ENCODE measurements at places on chromosomes 6 and 20. TPM values are rescaled to one million over a fixed set of nuclear protein-coding genes. Genes with fewer than 3 reads are reported as not detected.

Gene OPRL1
- polyA plus RNA-seq = 0.81 TPM

Gene NKX2-4
- polyA plus RNA-seq = not detected

Gene OR12D3
- not detected for polyA plus RNA-seq

Gene MCCD1
- polyA plus RNA-seq = not detected

Gene RSPH3
- polyA plus RNA-seq = 11.8 TPM

Gene IRF4
- 0.21 TPM for polyA plus RNA-seq

Gene DLK2
- 2.3 TPM for polyA plus RNA-seq

Gene ID1
- 245 TPM for polyA plus RNA-seq

Gene HDGFL1
- not detected for polyA plus RNA-seq

GRCh38 chr6:151388997-151389617, 2.3 kb downstream of the ZBTB2 start:
- H3K36me3 ChIP-seq = peaks cover 3% of the 10 kb centered on the region
- H3K4me1 ChIP-seq = peaks cover 25% of the 10 kb centered on the region
- peak; percentile 18 for DNase-seq
- H3K27me3 ChIP-seq = no peaks in the 10 kb centered on the region
- peak overlapping the region; percentile 100 for H3K27ac ChIP-seq

GRCh38 chr6:6201200-6201599, 119.3 kb downstream of the F13A1 start:
- no peaks in the 10 kb centered on the region for H3K27me3 ChIP-seq
- H3K36me3 ChIP-seq = no peaks in the 10 kb centered on the region
- H3K4me3 ChIP-seq = no peak overlapping the region
- no peak for DNase-seq
- H3K4me1 ChIP-seq = no peaks in the 10 kb centered on the region

DNA sequence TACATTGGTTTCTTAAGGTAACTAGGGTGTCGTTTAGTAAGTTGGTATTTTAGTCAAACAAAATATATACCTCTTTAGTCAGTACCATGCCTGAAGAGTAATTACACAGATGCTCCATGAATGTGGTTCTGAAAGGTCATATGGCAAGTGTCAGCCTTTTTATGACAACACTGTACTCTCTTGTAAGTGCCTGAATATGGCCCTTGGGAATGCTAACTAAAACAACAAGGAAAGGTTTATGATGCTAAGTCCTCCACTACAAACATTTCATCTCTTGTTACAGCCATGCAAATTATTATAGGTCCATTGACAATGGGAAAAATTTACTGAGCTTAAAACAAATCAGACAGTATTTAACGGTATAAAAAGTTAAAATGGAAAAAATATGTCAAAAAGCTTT, 39.0 kb upstream of the SUPT3H start:
- H3K27me3 ChIP-seq = peaks cover 48% of the 10 kb centered on the region
- H3K36me3 ChIP-seq = no peaks in the 10 kb centered on the region
- peaks cover 11% of the 10 kb centered on the region for H3K4me1 ChIP-seq
- H3K27ac ChIP-seq = no peak overlapping the region

- no peaks in the 10 kb centered on the region for H3K27me3 ChIP-seq
- no peaks in the 10 kb centered on the region for H3K36me3 ChIP-seq
- no peak overlapping the region for H3K27ac ChIP-seq
- H3K4me3 ChIP-seq = no peak overlapping the region
Measured at GRCh38 chr6:163886428-163886827, 471.9 kb downstream of the QKI start.

- no peaks in the 10 kb centered on the region for H3K36me3 ChIP-seq
- H3K27me3 ChIP-seq = no peaks in the 10 kb centered on the region
- no peak overlapping the region for H3K27ac ChIP-seq
- H3K4me1 ChIP-seq = no peaks in the 10 kb centered on the region
- no peak overlapping the region for H3K4me3 ChIP-seq
Measured at GRCh38 chr20:8540466-8540865, 408.4 kb downstream of the PLCB1 start.

GRCh38 chr6:92150553-92150952, 1268.8 kb downstream of the EPHA7 start:
- DNase-seq = no peak
- no peaks in the 10 kb centered on the region for H3K36me3 ChIP-seq

GRCh38 chr20:34016736-34017135, 23.0 kb downstream of the RALY start:
- H3K4me1 ChIP-seq = no peaks in the 10 kb centered on the region
- no peaks in the 10 kb centered on the region for H3K27me3 ChIP-seq
- peaks cover 2% of the 10 kb centered on the region for H3K36me3 ChIP-seq
- DNase-seq = no peak
- no peak overlapping the region for H3K4me3 ChIP-seq

- H3K27ac ChIP-seq = no peak overlapping the region
- H3K4me3 ChIP-seq = no peak overlapping the region
- H3K4me1 ChIP-seq = peaks cover 6% of the 10 kb centered on the region
- peaks cover 28% of the 10 kb centered on the region for H3K36me3 ChIP-seq
Measured at GRCh38 chr6:2944405-2945152, 26.8 kb downstream of the SERPINB6 start.

DNA sequence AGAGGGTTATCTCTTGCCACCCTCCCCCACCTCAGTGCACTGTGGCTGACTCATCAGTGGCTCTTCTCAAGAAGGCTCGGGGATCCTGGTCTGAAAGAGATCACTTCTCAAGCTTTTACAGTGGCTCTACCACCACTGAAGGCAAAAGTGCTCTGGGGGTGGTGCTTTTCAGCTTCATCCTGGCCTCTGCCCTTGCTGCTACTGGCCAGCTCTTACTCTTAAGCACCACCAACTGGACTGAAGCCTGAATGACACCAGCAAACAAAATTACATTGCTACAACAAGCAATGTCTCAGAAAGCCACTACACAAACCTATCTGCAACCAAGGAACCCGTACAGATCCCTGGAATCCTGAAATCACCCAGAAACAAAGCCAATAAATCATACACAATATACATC, 402.1 kb downstream of the EPHA7 start:
- H3K4me3 ChIP-seq = no peak overlapping the region
- no peak overlapping the region for H3K27ac ChIP-seq
- no peaks in the 10 kb centered on the region for H3K27me3 ChIP-seq
- DNase-seq = no peak
- H3K4me1 ChIP-seq = no peaks in the 10 kb centered on the region

DNA sequence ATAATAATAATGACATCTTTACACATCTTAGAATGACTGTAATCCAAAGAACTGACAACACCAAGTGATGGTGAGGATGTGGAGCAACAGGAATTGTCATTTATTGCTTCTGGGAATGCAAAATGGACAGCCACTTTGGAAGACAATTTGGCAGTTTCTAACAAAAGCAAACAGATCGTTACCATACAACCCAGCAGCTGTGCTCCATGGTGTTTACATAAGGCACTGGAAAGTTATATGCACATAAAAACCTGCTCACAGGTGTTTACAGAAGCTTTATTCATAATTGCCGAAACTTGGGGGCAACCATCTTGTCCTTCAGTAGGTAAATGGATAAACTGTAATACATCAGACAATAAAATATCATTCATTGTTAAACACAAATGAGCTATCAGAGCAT, 18.3 kb upstream of the ASF1A start:
- no peaks in the 10 kb centered on the region for H3K36me3 ChIP-seq
- H3K4me3 ChIP-seq = no peak overlapping the region
- no peaks in the 10 kb centered on the region for H3K4me1 ChIP-seq
- no peaks in the 10 kb centered on the region for H3K27me3 ChIP-seq
- no peak overlapping the region for H3K27ac ChIP-seq

DNA sequence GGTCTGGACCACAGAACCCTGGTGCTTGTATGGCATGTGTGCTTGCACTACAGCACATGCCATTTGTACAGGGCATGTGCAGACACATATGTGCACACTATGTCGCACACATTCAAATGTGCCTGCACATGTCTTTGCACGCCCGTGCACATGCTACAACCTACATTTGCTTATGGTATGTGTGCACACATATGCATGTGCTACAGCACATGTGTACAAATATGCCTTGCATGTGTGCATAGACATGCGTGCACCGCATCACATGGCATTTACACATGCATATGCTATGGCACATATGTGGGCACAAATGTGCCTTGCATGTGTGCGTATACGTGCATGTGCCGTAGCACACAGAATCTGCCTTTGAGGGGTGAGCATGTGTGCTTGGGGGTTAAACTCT, 90.5 kb downstream of the DHX35 start:
- no peak for DNase-seq
- no peak overlapping the region for H3K4me3 ChIP-seq
- H3K27me3 ChIP-seq = peaks cover 23% of the 10 kb centered on the region

DNA sequence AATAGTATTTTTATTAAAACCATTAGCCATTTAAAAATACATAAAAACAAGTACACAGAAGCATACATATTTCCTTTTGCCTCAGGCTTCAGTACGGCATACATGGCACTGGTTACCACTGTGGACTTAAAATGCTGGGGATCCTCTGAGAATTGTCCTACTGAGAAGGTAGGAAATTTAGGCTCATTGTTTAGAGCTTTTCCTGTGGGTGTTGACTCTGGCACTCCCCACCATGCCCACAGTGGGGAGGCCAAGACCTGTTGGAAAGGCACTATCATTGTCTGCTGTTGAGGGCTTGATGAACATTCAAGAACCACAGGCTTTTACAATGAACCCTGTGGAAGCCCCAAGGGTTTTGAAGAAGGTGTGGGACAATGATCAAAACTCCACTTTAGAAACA, 473.4 kb downstream of the BTBD3 start:
- no peaks in the 10 kb centered on the region for H3K4me1 ChIP-seq
- no peak for DNase-seq
- no peak overlapping the region for H3K27ac ChIP-seq

DNA sequence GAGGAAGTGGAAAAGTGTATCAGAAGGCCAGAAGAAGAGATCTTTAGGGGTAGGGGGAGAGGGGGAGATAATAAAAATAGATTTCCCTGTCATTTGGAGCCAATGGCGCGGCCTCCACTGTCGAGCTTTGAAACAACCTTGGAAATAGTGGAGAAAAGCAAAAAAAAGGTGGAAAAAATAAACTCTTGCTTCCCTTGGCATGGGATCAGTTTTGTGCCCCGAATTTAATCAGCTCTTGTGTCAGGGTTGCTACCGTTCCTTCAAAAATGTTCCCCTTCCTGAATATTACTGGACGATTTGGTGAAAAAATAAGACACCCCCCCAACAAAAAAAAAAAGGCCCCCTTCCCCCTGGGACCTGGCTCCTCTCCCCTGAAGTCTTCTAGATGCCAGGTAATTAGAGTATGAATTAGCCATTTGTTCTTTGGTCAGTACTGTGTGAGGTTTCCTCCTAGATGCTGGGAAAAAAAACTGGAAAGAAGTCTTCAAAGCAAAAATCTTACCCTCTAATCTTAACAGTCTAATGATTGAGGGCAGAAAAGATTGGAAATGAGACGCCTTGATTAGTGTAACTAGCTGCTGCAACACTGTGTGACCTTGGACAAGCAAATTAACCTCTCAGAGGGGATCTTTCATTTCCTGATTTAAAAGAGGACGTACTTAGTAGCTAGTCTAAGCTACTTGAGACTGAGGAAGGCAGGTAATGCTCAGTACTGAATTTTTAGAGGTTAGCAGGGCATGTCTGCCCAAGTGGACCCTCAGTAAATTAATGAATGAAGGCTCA, 872 bp upstream of the RBM39 start:
- peak overlapping the region; percentile 70 for H3K4me3 ChIP-seq
- no peaks in the 10 kb centered on the region for H3K27me3 ChIP-seq
- peak; percentile 16 for DNase-seq
- peak overlapping the region; percentile 91 for H3K27ac ChIP-seq
- peaks cover 21% of the 10 kb centered on the region for H3K36me3 ChIP-seq

DNA sequence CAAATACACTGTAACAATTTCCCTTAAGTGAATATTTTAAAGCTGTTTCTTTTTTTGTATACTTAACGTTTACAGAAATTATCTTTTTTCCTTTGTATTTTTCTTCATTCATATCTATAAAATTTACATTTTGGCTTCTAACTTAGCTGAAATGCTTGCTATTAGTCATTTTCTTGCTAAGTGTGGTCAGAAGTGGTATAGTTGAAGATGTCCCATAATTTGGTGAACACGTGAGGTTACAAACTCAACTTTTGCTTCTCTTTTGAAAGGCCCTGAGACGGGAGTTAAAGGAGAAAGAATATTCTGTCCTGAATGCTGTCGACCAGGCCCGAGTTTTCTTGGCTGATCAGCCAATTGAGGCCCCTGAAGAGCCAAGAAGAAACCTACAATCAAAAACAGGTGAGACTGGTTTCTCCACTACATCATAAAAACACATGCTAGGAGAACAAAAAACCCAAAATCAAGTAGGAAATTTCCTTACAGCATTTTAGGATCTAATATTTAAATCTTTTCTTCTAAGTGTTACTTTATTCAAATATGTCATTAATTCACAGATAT, 445.0 kb downstream of the UTRN start:
- no peak for DNase-seq
- H3K4me3 ChIP-seq = no peak overlapping the region
- H3K27ac ChIP-seq = no peak overlapping the region
- peaks cover 18% of the 10 kb centered on the region for H3K36me3 ChIP-seq
- H3K27me3 ChIP-seq = no peaks in the 10 kb centered on the region

DNA sequence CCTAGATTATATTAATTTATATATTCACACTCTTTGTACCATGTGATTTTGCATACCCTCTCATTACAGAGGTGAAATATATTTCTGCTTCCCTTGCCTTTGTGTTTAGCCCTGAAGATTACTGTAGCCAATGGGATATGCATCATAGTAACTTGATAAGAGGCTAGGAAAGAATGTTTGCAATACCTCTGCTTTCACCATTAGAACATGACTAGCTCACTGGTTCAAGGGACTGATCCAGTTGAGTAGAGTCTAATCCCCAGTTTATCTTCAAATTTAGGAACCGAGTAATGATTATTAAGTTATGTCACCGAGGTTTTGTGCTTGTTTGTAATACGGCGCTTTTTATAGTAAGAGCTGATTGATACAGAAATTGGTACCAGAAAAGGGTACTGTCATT, 552.6 kb upstream of the GJE1 start:
- no peak overlapping the region for H3K4me3 ChIP-seq
- H3K36me3 ChIP-seq = no peaks in the 10 kb centered on the region

DNA sequence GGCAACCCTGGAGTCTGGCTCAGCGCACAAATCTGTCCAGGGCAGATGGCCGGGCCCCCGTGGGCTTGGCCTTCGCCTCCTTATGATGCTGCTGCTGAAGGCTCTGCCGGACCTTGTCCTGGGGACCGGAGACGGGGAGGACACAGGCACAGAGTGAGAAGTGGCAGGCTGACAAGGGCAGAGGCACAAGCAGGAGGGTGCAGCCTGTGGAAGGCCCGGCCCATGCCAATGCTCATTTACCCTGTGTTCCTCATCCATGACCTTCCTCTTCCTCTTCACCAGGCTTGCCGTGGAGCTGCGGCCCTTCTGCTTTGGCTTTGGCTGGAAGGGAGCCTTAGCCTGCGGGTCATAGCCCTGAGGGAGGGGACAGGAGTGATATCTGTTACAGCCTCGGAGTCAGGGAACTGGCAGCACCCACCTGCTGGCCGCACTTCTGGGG, 2.4 kb downstream of the B3GALT4 start:
- peaks cover 25% of the 10 kb centered on the region for H3K4me1 ChIP-seq
- no peak overlapping the region for H3K27ac ChIP-seq
- no peaks in the 10 kb centered on the region for H3K27me3 ChIP-seq
- H3K4me3 ChIP-seq = no peak overlapping the region

GRCh38 chr20:51447097-51447764, 95.3 kb downstream of the NFATC2 start:
- H3K4me3 ChIP-seq = no peak overlapping the region
- H3K36me3 ChIP-seq = peaks cover 50% of the 10 kb centered on the region
- H3K27ac ChIP-seq = no peak overlapping the region
- no peak for DNase-seq
- peaks cover 7% of the 10 kb centered on the region for H3K4me1 ChIP-seq
- H3K27me3 ChIP-seq = no peaks in the 10 kb centered on the region
